ENCODE measurements at places on chromosomes 2 and 18.

- no peak for DNase-seq
These were observed 74.0 kb upstream of the FZD7 start for GRCh38 chr2:201959626-201960025.

DNA sequence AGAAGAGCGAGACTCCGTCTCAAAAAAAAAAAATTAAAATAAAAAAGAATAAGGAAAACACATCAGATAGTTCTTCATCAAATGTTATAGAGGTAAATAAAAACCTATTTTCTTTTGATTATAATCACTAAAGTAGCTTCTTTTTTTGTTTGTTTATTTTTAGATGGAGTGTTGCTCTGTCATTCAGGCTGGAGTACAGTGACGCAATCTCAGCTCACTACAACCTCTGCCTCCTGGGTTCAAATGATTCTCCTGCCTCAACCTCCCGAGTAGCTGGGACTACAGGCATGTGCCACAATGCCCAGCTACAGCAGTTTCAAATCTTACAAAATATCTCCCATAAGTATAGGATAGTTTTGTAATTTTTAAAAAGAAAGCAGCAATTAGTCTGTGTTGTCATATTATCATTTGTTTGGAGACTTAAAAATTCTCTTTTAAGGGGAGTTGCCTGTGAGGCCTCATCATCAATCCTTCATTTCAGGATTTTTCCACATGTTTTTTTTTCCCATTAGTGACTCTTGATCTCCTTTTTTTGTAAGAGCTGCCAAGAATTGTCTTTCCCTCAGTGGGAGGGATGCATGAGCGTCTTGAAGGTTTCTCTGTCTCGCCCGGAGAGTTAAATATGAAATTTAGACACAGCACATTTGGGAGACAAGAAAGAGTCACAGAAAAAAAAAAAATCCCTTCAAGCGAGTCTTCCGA is 275.9 kb downstream of the CDCA7 start:
- no peak for DNase-seq

DNA sequence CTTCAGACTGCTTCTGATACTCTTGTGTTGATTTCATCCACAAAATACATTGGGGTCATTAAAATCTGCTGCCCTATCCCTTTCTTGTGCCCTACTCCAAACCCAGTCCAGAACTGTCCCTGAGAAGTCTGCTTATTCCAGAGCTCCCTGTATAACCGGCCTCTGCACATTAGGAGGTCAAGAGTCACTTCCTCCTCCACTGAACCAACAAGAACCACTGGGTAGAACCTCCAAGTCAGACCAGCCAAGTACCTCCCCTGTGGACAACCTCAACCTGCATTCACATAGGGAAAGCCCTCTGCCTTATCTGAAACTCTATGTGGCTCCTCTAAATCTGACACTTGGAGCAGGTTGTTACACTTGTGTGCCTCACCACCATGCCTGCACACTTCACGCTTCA is 22.1 kb downstream of the KDSR start:
- no peak for DNase-seq

DNA sequence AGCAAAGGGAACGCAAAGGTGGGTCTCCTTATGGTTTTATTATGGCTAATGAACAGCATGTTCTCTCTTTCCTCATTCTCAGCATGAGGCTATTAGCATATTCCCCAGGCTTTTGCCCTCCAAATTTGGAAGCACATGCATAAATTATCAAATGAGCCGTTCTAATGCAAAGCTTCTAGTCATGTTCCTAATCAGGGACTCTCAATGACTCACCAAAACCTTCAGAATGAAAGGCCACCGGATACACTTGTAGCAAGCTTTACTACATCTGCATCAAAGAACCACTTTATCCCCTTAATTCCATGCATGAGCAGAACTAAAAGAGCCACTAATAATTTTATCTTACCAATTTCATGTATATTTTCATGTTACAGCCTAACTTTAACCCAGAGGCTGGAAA is 310.5 kb downstream of the LRATD1 start:
- no peak for DNase-seq

- DNase-seq = no peak
These were observed 94.3 kb downstream of the IRS1 start for GRCh38 chr2:226705133-226705886.

DNA sequence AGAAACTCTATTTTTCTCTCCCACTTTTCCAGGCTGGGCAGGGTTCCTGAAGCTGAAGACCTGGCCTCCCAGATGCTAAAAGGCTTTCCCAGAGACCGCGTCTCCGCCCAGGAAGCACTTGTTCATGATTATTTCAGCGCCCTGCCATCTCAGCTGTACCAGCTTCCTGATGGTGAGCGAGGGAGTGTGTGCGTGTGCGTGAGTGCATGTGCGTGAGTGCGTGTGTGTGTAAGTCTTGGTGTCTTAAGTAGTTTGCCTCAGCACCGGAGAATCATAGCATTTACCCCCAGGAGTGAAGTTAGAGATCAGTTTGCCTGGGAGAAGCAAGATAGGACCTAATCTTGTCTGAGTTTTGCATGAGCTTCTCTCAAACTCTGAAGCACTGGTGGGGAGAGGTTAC is 73.7 kb downstream of the CDK15 start:
- DNase-seq = no peak

- no peak for DNase-seq
These were observed 360.3 kb downstream of the LRP1B start for GRCh38 chr2:141770530-141770929.

- no peak for DNase-seq
These were observed 28.8 kb upstream of the TBC1D8 start for GRCh38 chr2:101179982-101180381.

DNA sequence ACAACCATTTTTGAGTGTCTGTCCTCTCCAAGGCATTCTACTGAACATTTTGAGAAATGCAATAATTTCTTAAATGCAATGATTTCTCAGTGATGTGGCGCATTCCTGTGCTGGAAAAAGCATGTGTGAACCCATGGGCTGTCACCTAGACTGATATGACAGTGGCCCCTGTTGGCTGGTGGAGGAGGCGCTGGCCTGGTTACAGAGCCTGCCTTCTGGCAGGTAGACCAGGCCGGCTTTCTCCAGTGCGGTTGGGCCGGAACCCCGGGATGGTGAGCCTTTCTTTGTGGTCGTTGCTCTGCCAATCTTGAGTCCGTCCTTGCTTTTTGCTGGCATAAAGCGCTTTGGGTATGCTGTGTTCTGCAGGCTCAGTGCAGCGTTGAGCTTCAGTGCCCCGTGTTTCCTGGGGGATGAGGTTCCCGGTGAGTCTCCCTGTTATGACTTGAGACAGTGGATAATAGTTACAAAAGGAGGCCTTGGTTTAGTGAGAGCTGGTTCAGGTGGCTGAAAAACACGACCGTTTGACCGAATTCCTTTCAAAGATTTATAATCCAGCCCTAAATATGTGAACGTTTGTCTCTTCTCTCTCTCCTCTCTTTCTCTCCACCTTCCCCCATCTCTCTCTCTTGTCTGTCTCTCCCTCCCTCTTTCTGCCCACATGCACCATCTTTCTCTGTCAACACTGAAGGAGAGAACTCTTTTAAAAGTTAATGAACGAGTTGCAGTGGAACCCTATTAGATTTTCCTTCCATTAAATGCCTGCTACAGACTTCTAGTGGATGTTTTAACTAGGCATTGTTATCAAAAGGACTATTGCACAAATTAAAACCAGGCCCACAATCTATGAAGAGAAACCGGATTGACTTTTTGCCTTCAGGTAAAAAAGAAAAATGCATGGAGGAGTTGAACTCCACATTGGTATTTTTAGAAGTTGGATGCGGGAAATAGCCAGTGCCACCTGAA is 34.0 kb downstream of the TSHZ1 start:
- no peak for DNase-seq

DNA sequence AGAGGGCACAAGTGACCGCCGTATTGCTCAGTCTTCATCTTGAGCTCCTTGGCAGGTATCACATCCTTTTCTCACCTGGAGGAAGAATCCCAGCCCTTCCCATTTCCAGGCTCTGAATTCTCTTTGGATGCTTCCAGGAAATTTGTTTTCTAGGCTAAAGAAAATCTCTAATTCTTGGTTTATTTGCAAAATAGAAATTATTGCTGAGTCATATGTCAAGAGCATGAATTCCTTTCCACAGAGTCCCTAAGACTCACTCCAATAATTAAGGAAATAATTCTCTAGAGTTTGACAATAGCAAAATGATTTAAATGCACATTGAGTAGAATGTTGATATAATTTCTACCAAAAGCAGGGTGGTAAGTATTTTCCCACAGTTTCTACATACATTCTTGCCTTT is 16.3 kb upstream of the CCDC68 start:
- DNase-seq = no peak

- DNase-seq = no peak
These were observed 386.2 kb upstream of the HNRNPA3 start for GRCh38 chr2:176826356-176826755.

DNA sequence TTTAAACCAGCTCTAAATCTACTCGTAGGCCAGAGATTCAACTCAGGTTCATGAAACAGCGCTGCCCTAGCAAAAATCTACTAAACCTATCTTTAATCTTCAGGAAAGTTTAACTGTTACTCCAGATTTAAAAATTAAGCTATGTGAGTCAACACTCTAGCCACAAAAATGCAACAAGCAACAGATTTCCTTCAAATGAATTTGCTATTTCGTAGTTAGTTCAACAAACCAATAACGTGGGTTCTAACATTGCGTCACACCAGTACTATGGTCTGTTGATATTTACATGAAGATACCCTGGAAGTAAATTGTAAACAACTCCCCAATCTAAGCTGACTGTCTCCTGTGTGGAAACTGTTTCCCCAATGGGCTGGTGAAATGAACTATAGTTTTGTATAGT is 71.2 kb downstream of the FIGN start:
- DNase-seq = peak; percentile 51

DNA sequence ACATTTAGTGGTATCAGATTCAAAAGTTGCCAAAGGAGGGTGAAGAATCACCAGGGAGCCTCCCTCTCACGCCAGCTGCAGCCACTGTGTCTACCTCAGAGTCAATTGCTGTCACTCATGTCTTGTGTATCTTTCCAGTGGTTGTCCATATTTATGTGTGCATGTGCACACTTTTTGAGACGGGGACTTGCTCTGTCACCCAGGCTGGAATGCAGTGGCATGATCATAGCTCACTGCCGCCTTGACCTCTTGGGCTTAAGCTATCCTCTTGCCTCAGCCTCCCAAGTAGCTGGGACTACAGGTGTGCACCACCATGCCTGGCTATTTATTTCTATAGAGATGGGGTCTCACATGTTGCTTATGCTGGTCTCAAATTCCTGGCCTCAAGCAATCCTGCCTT is 4.0 kb downstream of the MOCOS start:
- DNase-seq = no peak

- DNase-seq = no peak
These were observed 23.2 kb downstream of the MAP4K4 start for GRCh38 chr2:101720732-101721131.

GRCh38 chr2:206250041-206250897 is 24.2 kb upstream of the ZDBF2 start:
- no peak for DNase-seq

DNA sequence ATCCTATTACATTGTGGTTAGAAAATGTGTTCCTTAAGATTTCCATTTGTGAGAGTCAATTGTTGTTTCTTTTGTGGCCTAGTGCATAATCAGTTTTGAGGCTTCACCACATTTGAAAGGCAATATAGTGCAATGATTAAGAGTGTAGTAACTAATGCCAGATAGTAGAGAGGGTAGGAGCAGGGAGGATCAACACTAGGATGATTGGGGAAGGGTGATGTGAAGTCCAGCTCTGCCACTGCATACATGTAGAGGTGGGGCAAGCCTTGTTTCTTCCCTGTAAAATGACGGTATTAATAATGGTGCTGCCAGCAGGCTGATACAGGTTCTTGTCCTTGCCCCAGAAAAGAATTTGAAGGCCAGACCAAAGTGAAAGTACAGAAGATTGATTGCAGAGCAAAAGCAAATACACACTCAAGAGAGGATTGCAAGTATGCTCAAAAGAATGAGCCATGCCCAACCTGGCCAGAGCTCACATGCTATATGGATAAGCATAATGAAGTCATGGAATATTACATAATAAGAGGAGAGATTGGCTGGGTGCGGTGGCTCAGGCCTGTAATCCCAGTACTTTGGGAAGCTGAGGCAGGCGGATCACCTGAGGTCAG is 8.0 kb downstream of the SP100 start:
- DNase-seq = peak; percentile 89

DNA sequence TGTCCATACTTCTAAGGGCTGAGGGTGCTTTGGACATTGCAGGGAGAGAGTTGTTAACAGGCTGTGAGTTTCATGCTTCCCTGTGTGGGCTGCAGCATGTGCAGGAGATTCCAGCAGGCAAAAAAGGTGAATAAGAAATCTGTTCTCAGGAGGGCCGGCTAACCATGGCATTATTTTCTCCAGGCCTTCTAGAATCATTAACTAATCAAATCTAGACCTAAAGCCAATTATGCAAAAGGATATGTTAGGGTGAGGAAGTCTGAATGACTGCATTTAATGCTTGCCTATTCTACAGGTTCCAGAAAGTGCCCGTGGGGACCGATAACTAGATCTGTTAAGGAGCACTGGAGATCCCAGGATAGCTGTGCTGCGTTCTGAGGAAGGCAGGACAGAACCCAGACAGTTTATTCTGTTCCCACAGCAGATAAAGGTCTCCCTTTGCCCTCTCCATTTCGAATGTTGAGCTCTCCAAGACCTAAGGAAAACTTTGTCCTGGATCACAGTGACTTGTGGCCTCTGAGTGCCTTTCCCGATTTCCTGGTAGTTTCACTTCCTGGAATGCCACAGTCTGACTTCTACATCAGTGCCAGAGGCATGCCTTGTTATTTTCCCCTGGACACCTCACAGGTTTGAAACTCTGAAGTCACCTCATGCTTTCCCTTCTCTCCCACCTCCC is 50.0 kb upstream of the ZFP36L2 start:
- DNase-seq = peak; percentile 12

GRCh38 chr2:8122520-8122919 is 559.3 kb upstream of the ID2 start:
- no peak for DNase-seq

GRCh38 chr2:30253873-30254684 is 22.7 kb downstream of the LBH start:
- no peak for DNase-seq

GRCh38 chr2:171512014-171512413 is 10.3 kb upstream of the CYBRD1 start:
- DNase-seq = no peak

- DNase-seq = no peak
These were observed 351.6 kb downstream of the SOCS6 start for GRCh38 chr18:70640336-70640887.

DNA sequence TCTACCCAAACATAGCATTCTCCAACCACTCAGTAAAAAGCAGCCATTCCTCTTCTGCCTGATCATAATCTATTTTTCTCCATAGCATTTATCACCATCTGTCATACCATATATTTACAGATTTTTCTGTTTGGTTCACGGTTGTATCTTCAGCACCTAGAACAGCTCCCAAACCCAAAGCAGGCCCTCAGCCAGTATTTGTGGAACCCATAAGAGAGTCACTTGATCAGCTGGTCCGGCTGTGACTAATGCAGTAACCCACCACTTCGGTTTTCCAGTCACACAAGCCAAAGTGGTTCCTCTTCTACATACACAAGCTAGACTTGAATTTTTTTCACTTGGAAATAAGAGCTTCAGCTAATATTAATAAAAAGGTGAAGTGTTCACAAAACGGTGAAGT is 511.6 kb upstream of the CELF4 start:
- peak; percentile 22 for DNase-seq

Measured in bronchial epithelial cell (primary cell).